ENCODE measurements at places on chromosomes 4 and X.

- no peak for DNase-seq
Observed at GRCh38 chr4:100782356-100782755, 264.5 kb upstream of the EMCN start.

DNA sequence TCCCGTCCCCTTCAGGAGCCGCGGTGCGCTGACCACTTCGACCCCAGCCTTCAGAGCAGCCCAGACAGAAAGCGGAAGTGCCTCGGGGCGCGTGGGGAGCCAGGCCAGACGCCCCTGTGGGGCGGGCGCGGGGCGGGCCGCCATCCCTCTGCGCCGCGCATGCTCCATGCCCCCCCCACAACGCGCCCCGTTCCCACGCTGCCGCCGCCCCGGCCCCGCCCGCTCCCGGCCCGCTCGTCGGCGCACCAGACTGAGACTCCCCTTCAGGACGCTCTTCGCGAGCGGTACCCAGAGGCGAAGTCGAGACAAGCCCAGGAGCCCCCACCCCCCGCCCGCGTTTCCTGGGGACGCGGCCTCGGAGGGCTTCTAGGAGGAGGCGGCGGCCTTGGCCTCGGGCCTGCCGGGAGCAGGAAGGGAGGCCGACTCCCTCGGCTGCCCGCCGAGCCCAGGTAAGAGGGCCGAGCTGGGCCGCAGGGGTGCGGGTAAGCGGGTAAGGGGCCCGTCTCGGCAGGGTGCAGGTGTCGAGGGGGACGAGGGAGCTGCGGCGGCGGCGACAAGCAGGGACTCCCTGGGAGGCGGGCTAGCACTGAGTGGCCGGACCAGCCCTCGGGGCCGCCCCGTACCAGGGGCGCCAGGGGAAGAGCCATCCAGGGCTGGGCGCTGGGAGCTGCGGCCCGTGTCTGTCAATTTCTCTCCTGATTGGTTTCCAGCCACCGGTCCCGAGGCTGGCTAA lies at the start of gene ZFP92:
TSS of gene ZFP92 (plus strand) at position 218 of the 733 bp plus-strand sequence. CDS start 6,851 bp downstream, outside the sequence.
- DNase-seq = peak; percentile 6

DNA sequence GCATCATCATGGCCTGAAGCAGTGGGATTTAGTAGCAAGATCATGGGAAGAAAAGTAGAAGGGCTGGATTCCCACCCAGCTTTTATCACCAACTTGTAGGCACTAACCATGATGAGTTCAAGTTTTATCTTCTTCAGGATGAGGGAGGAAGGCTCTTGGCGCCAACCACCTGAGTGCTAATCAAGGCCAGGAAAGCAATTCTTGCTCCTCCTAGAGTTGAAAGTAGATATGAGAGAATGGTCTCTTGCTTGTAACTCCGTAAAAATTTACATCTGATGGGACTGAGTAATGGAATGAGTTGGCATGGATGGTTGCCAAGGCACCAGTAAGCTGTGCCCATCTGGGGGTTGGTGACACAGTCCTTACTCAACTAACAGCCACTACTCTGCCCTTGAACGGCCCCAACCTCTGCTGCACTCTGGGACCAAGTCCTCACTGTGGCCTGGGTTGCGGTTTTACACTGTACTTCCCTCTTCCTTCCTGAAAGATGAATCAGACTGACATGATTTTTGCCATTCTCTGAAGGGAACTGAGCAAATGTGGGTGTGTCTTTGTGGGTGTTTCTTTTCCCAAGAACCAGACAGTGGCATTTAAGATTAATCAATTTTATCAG lies 39.4 kb upstream of the NDP start:
- no peak for DNase-seq

DNA sequence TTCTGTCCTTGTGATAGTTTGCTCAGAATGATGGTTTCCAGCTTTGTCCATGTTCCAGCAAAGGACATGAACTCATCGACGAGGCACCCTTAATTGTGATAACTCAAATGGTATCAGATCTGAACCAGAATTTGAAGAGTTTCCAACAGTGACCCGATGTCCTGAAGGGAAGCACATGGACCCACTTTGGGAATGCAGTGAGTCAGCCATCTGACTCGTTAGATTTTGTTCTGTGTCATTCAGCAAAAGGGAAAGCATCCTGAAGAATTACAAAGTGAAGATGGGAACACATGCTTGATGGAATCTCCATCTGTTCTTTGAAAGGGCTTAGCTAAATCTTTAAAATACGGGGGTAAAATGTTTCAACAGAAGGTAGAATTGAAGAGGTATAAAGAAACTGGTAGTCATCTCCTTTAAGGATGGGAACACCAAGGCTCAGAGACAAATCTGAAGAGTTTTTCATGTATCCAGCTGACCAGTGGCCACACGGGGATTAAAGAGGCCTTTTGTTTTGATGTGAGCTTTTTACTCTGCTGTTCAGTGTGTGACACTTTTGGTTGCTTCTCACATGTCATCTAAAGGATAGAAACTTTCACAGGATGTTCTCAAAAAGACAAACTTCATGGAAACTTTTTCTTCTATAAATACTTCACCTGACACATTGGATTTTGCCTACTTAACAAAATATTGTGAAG lies 393.8 kb downstream of the INPP4B start:
- DNase-seq = no peak

DNA sequence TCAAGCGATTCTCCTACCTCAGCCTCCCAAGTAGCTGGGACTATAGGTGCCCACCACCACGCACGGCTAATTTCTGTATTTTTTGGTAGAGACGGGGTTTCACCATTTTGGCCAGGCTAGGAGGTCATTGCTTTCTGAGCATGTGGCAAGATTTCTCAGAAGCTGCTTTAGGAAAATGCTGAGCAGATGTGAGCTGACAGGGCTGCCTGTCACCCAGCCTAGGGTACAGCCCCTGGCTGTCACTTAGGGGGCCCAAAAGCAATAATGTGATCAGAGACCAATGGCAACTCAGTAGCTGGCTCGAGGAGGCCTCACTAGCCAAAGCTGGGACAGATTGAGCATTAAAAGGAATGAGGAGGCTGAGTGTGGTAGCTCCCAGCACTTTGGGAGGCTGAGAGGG lies 64.8 kb downstream of the TNIP2 start:
- no peak for DNase-seq

- no peak for DNase-seq
Observed at GRCh38 chrX:77617206-77617605, 168.8 kb downstream of the ATRX start.

GRCh38 chr4:8205241-8205707 lies 6.2 kb downstream of the SH3TC1 start:
- no peak for DNase-seq
